Stimulated activated CD8-positive, alpha-beta memory T cell treated with anti-CD3 and anti-CD28 coated beads, Interleukin-2, amount 100 ng/mL, for 1 hour (primary cell): ENCODE measurements at places on chromosomes 5 and 9.

DNA sequence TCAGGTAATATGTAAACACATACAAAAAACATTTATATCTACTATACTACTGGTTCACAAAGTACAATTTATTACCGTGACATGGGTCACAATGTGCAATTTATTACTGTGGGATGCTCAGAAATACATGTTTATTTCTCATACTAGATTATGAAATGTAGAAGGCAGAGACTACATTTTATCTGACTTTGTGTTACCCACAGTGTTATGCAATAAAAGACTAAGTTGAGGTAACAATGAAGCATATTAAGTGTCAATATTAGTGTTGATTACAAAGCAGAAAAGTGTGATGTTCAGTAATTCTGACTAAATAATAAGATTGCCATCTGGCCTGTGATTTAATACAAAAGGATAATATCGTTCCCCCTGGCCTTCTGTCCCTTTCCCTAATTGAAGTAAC lies 42.4 kb downstream of the CPLANE1 start:
- no peak for DNase-seq

DNA sequence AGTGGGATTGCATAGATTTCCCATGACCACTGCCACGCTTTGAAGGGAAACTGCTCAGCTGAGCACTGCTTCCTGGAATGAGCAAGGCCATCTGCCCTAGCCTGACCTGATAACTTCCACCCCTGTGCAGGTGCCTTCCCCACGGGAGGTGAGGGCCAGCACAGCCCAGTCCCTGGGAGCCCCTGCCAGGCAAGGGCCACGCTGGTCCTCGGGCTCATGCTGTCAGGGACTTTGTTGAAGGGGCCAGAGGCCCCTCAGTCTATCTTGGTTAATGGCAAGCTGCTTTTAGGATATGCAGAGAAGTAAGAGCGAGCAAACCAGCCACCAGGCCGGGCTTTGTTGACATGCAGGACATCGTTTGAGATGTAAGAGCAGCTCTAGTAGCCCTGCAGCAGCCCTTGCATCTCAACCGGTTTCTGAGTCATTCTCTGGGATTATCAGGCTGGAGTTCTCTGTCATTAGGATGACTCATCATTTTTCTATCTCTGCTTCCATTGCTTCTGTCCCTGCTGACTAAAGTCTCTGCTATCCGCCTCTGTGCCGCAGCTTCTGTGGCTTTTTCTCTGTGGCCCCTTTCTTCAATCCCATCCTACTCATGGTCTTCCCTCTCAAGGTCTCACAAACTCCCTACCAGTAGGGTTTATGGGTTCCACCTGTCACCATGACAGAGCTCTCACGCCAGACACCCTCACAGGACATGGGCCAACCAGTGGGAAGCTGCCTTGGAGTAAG lies 30.6 kb upstream of the IQGAP2 start:
- DNase-seq = no peak

- no peak for DNase-seq
Observed at GRCh38 chr5:14144586-14145434, 1.7 kb downstream of the TRIO start.

DNA sequence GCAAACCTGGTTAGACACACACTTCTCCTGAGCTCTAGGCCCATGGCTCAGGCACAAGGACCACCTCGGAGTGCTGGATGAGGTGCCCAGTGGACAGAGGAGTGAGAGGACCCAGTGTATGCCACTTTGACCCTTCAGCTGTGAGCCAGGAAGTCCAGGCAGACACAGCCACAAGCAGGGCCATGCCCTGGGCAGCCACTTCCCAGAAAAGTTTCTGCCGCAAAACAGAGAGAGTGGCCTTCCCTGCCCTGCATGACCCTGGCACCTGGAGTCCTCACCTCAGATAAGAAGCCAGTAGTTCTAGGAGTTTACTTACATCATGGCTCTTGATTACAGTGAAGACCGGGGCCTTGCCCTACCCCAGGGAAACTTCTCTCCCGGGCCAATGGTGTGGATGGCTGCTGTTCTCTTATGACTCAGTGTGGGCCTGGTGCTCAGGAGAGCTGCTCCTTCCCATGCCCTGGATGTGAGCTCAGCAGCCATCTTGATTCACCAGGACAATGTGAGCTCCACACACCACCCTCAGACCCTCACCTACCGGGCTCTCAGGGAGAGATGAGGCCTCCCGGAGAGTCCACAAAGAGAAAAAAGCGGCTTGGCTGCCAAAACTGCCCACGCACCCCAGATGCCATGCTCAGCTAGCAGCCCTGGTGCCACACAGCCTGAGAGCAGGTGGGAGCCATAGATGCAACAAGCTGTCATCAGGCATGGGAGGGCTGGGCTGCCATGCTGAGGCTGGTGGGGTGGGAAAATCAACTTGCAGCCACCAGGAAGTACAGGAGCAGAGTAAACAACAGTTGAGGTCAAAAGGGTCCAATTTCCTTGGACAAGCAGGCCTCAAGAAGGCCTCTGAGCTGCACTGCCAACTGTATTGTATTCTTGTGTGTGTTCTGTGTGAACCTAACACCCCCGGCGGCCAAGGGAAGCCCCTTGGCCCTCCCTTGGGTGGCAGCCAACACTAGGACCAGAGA lies 11.7 kb upstream of the IRF1 start:
- DNase-seq = no peak

DNA sequence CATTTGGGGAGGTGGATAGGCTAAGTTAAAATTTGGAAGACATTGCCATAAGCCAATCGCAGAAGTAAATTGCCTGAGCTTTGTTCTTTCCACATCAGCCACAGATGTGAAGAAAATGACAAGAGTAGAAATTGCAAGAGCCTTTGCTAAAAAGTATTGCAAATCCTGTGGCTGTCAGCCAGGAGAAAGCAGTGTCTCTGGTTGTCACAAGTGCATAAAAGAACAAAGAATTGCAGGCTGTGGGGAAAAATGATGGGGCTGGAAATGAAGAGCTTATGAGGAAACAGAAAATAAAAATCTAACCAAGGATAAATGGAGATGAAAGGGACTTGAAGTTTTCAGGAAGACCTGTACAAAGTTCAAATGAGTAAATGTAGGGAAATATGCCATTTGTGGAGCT lies 344.8 kb downstream of the CSNK1G3 start:
- DNase-seq = no peak

DNA sequence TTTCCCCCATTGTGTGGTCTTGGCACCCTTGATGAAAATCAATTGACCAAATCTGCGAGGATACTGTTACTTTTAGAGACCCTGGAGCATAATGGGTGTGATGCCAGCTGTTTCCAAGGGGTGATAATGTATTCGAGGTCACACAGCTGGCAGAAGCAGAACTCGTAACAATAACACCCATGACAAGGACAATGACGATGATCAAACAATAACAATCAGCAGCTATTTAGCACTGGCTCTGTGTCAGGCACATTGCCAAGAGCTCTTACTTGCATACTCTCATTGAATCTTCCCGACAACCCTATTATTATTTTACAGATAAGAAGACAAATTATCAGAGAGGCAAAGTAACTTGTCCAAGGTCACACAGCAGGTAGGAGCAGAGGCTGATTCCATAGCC lies 223.7 kb upstream of the MSX2 start:
- no peak for DNase-seq

- no peak for DNase-seq
Observed at GRCh38 chr5:176880366-176881020, 18.7 kb downstream of the HK3 start.

DNA sequence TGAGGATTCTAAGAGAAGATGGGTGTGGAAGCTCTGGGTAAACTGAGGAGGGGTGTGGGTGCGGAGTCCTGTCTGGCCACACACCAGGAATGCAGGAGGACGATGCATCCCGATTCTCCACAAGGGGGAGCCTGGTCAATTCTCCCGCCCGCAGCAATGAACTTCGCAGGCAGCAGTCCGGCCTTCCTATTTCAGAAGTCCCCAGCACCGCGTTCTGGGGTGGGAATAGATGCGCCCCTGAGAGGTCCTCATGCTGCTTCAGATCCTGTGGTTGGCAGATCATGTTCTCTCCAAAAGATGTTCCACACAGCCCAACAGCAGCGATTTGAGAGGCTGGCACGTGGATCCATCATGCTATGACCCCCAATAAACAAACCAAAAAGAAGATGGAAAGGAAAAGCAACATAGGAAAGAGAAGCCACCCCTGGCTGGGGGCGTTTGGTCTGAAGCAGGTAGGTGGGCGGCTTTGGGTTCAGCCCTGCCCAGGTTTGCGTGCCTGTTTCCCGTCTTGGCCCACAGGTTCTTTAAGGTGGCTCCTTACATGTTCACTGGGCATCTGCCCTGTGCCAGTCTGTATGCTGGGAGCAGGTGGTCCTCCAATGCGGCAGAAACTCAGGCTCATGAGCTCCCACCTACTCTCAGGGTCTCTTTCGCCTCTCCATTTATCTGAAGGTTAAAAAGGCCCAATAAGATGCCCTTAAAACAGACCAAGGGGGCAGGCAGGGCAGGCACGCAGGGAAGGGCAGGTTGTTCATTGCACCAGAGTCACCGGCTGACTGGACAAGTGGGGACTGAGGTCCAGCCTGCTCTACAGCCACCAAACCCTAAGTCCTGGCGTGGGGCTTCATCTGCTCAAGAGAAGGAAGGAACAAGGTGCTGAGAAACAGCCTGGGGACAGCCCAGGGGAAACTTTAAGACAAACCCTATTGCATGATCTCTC lies 171.6 kb downstream of the PAX5 start:
- no peak for DNase-seq

DNA sequence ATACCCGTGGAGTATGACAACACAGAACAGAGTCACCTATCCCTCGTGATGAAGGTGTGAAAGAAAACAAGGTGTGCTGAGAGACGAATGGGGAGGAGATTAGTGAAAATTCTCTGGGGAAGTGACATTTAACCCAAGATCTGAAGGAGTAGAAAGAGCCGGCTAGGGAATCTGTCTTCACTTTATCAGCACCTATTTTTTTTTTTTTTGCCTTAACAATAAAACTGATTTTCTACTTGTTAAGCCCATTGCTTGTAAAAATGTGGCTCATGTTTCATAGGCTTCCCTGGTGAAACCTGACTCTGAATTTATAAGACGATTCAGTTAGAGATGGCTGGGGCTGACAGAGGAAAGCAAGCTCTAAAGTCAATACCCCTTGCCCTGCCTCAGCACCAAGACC lies 322.6 kb upstream of the MSX2 start:
- no peak for DNase-seq

GRCh38 chr9:82805027-82805426 lies 257.9 kb downstream of the RASEF start:
- no peak for DNase-seq

DNA sequence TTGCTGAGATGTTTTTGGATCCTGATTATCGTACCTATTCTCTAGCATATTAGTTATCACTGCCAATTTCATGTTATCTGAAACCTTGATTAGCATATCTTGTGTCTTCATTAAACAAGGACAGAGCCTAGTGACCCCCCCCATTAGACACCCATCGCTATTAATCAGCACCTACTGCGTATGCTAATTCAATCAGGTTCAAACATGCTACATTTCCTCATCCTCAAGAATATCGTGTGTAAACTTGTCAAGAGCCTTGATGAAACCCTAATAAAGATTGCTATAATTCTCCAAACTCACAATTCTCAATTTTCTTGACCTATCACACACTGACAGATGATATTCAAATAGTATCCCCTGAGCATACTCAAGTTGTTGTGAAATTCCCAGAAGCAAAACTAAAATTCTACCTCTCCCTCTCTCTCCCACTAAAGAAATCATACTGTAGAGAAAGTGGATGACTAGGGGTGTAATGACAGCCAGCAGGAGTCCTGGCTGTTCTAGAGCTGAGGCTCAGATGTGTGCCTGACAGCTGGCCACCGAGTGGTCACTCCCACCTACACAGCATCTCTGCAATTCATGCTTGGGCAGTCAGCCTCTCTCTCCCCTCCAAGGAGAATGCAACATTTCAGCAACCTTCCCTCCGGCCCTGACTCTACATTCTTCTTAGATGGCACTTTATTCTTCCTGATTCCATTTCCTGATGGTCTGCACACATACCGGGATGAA lies 9.2 kb upstream of the ZNF354A start:
- no peak for DNase-seq

DNA sequence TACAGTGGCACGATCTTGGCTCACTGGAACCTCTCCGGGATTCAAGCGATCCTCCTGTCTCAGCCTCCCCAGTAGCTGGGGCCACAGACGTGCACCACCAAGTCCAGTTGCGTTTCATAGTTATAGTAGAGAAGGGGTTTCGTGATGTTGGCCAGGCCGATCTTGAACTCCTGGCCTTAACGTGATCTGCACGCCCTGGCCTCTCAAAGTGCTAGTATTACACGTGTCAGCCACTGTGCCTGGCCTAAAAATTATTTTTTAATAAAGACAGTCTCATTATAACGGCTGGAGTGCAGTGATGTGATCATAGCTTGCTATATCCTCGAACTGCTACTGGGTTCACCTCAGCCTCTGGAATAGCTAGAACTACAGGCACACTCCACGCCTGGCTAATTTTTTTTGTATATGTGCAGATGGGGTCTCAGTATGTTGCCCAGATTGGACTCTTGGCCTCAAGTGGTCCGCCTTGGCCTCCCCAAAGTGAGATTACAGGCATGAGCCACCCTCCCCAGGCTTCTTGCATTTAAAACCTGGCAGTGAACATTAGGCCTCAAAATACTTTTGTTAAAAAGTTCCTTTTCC lies 4.4 kb downstream of the NPM1 start:
- no peak for DNase-seq

DNA sequence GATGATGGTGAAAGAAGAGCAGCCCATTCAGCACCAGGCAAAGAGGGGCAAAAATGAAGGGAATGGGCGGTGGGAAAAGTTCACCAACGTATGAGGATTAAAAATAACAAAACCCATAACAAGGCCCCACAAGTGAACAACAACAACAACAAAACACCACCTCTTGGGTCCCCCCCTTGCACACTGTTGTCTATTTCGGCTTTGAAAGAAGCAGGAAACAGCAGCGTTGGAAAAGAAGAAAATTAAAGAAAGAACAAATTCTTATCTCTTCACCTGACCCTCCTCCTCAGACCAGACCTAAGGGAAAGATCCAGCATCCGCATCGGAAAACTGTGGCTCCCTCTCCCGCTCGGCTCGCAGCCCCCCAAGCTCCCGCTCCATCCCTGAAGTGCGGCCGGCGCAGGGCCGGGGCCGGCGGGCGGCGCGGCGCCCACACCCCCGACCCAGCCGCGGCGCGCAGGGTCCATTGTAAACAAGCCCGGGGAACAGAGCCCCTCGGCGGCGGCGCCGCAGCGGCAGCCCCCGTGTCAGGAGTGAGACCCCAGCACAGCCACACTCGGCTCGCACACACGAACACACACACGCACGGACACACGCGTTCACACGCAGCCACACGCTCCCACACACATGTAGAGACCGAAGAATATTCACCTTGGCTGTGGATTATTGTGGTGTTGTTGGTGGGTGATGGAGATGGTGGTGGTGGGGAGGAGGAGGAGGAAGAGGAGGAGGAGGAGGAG lies 535 bp downstream of the RFX3 start:
- no peak for DNase-seq

DNA sequence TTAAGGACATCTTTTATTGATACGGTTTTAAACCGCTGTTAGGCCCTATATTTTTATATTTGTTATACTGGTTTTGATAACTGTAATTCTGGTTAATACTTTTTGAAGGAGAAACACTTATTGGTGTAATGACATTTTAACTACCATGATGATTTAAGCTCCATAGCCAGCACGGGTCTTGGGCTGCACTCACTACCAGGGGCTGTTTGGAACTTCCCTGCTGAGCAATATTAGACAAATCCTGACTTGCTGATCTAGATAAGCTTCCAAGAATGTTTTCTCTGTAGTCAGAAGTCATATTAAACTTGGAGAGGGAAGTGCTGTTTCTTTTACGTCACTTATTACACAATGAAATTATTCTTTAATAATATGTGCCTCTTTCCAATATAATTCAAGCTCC lies 540.0 kb upstream of the GRAMD2B start:
- DNase-seq = no peak

- no peak for DNase-seq
Observed at GRCh38 chr5:73424556-73424977, 24.0 kb downstream of the FOXD1 start.

GRCh38 chr9:37801959-37802711 lies 1.5 kb downstream of the DCAF10 start:
- DNase-seq = no peak
